ENCODE measurements at places on chromosomes 11 and 22. TPM values are rescaled to one million over a fixed set of nuclear protein-coding genes. Genes with fewer than 3 reads are reported as not detected.
A peak's percentile ranks its signal among the peaks of the same experiment; 100 is the strongest.

DNA sequence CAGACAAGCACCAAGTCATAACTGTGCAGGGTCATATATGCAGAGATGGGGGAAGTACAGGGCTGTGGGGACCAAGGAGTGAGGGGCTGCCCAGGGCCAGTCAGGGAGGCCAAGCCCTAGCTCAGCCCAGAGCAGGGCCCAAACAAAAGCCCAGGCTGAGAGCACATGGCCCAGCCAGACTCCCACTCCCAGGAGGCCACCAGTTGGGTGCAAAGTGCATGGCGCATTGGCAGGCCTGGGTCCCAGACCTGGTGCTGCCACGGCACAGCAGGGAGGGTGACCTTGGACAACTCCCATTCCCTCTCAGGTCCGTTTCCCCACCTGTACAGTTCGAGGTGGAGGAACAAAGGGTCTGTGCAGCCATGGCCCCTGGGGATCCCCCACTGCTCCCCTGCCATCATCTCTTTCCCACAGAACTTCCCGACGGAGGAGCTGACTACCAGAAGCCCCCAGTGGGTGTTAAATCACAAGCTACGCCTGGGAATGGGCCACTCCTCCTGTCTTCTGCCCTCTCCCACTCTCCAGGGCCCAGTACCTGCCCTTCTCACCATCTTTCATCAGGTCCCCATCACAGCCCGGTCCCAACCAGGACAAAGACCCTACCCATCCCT, 608 bp downstream of the NIPSNAP1 start:
- ATAC-seq = peak; percentile 34

DNA sequence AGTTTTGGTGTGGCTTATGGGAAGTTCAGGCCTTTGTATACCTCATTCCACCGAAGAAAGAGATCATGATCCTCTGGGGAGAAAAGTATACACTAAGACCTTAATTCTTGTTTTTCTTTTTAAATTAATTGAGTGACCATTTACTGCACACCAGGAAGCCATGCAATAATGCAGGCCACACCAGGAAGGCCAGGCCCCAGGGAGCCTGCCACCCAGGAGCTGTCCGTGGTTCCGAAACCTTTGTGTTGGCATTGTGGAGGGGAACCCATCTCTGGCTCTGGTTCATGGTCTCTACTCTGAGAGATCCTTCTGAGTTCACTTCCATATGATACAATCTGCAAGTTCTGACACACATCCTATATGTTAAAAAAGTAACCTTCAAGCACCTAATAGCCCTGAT, 291.8 kb downstream of the MIAT start:
- ATAC-seq = no peak

DNA sequence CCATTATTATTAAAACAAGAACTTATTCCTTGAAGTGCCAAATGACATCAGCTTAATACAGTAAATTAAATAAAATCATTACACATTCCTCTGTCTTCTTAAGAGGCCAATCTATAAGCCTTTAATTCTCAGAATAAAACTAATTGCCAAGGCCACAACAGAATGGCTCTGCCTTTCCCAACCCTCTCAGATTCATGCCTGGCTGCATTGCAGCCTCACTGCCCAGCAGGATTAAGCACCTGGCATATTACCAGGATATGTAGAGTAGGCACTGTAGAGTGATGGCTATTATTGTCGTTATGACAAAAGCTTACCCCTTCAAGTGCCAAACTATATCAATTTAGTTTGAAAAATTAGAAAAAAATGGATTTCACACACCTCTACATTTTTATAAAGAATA, 9.4 kb upstream of the CALCA start:
- no peak for ATAC-seq

Gene NCR3LG1
- total RNA-seq = 9.5 TPM

GRCh38 chr22:49853981-49854831, 562 bp downstream of the ZBED4 start:
- no peak for ATAC-seq

Gene ST14
- total RNA-seq = 0.25 TPM

GRCh38 chr11:69770540-69770939, 4.6 kb downstream of the FGF4 start:
- no peak for ATAC-seq

Gene SLC22A6
- 0.19 TPM for total RNA-seq

GRCh38 chr11:109034339-109034696, 369.4 kb downstream of the DDX10 start:
- no peak for ATAC-seq

DNA sequence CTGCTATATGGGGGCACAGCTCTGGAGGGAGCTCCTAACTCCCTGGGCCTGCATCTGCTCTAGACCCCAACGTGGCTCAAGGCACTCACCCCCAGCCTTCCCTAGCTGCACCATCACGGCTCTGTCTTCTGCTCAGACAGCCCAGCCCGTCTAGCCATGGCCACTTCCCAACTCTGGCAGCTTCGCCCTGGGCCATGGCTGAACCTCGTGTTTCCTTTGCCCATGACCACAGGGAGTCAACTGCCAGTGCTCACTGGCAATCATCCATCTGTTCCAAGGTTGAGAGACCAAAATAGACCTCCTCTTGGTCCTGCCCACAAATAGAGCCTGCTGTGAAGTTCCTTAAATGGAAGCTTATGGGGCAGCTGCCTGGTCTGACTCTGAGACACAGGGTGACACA, 5.4 kb downstream of the LMO1 start:
- ATAC-seq = no peak

Data from motor neuron (in vitro differentiated cells).